ENCODE measurements at places on chromosomes 12 and 14.

DNA sequence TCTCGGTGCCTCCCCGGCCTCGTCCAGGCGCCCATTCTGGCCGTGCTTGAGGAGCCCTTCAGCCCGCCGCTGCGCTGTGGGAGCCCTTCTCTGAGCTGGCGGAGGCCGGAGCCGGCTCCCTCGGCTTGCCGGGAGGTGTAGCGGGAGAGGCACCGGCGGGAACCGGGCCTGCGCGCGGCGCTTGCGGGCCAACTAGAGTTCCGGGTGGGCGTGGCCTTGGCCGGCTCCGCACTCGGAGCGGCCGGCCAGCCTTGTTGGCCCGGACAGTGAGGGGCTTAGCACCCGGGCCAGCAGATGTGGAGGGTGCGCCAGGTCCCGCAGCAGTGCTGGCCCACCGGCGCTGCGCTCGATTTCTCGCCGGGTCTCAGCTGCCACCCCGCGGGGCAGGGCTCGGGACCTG is 168.7 kb upstream of the RPL10L start:
- DNase-seq = no peak

DNA sequence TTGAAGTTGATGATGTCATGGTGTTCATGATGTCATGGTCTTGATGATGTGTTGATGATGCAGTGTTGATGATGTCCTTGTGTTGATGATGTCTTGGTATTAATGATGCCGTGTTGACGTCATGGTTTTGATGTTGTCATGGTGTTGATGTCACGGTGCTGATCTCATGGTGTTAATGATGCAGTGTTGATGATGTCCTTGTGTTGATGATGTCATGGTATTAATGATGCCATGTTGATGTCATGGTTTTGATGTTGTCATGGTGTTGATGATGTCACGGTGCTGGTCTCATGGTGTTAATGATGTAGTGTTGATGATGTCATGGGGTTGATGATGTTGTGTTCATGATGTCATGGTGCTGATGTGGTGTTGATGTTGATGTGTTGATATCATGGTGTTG is 48.0 kb upstream of the RIMBP2 start:
- no peak for DNase-seq

DNA sequence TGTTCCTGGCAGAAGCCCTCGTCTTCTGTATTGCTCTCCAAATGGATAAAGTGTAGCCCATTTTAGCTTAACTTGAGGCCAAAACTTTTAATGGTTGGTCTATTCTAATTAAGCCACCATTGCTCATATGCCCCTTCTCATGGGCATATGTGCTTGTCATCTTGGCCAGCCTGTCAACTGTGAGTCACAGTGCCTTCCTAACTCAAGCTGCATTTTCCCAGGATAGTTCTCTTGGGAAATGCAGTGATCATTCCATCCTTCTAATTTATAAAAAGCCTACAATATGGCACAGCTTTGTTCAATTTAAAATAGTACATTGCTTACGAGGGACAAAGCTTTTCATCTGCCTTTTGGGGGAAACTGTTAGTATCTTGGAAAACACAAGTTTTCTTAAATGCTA is 6.6 kb downstream of the PTHLH start:
- DNase-seq = no peak

GRCh38 chr12:107101651-107102050 is 8.3 kb upstream of the CRY1 start:
- DNase-seq = no peak

DNA sequence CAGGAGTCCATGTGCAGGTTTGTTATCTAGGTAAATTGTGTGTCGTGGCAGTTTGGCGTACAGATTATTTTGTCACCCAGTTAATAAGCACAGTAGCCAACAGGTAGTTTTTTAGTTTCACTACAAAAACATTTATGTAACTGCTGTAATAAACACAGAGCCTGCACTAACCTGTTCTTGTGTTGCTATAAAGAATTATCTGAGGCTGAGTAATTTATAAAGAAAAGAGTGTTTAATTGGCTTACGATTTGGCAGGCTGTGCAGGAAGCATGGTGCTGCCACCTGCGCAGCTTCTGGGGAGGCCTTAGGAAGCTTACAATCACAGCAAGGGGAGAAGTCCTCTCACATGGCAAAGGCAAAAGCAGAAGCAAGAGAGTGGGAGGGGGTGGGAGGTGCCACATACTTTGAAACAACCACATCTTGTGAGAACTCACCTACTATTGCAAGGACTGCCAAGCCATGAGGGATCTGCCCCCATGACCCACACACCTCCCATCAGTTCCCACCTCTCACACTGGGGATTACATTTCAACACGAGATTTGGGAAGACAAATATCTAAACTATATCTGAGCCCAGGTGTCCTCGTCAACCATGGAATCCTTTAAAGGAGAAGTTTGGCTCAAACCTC is 266.4 kb upstream of the GRIP1 start:
- no peak for DNase-seq

- DNase-seq = no peak
These were observed 4.6 kb upstream of the PHC1 start for GRCh38 chr12:8909752-8910151.

DNA sequence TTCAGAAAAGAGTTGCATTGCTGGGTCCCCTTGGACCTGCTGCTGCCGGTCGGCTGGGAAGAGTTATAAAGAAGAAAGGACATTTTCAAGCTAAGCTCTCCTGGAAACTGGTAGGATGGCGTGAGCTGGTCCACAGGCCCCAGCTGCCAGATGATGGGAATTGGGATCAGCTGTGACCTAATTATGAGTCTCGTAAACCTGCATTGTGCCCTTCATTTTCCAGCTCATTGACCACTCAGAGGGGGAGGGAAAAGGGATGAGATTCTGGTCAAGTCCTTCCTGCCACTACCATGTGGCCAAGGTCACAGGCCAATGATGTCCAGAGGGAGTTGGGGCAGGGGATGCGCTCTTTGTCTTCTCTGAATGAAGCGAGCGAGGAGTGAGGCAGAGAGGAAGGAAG is 320.9 kb downstream of the NRXN3 start:
- no peak for DNase-seq

DNA sequence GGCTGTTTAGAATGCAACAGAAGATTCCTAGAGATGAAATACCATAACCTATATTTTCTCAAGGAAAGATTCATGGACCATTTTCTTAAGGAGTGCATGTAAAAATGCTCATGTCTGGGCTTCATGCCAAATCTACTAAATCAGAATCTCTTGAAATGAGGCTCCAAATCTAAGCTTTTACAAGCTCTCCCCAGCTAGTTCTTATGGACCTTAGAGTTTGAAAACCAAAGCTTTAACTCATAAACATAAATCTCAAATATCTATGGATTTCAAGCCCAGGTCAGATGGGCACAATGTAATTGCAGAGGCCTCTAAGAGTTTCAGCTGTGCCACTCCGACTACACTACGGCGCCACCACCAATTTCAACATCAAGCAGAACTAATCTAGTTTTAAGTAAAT is 117.3 kb upstream of the CAND1 start:
- no peak for DNase-seq

DNA sequence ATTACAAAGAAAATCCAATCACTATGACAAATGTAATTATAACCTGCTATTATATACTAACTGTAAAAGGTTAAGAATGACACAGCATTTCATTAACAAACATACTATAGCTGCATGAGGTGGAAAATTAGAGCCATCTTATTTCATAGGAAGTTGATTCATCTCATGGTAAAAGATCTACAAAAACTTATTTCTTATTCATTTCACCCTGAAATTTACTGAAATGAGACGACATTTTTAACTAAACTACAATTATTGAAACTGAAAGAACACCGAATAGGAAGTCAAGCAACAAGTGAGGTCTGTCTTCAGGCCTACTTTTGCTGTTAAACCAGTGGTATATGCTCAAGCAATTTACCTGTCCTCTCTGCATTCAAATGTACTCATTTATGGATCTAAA is 87.2 kb downstream of the CEP83 start:
- DNase-seq = no peak

GRCh38 chr14:73700325-73700724 is 13.9 kb downstream of the PNMA1 start:
- no peak for DNase-seq

DNA sequence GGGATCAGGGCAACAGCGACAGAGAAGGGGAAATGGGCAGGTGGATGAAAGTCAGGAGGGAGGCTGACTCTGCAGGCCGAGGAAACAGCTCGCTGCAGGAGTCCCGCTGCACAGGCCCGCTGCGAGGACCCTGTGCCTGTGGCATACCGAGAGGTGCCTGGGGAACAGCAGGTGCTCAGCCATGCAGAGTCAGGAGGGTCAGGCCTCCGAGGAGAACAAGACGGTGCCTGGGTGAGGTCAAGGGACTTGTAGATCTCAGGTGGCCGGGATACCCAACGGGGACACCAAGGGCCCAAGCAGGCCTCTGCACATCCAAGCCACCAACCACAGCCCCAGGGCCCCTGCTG is 67.5 kb downstream of the NCOR2 start:
- no peak for DNase-seq

- DNase-seq = no peak
These were observed 615.6 kb downstream of the KCNH5 start for GRCh38 chr14:62429683-62430082.

GRCh38 chr12:76422543-76423438 is 74.6 kb upstream of the BBS10 start:
- no peak for DNase-seq

All from stimulated activated naive CD4-positive, alpha-beta T cell treated with Interleukin-2 at 50 U/mL for 16 hours (primary cell).